ENCODE measurements at places on chromosomes 6 and 20.
A peak's percentile ranks its signal among the peaks of the same experiment; 100 is the strongest.

DNA sequence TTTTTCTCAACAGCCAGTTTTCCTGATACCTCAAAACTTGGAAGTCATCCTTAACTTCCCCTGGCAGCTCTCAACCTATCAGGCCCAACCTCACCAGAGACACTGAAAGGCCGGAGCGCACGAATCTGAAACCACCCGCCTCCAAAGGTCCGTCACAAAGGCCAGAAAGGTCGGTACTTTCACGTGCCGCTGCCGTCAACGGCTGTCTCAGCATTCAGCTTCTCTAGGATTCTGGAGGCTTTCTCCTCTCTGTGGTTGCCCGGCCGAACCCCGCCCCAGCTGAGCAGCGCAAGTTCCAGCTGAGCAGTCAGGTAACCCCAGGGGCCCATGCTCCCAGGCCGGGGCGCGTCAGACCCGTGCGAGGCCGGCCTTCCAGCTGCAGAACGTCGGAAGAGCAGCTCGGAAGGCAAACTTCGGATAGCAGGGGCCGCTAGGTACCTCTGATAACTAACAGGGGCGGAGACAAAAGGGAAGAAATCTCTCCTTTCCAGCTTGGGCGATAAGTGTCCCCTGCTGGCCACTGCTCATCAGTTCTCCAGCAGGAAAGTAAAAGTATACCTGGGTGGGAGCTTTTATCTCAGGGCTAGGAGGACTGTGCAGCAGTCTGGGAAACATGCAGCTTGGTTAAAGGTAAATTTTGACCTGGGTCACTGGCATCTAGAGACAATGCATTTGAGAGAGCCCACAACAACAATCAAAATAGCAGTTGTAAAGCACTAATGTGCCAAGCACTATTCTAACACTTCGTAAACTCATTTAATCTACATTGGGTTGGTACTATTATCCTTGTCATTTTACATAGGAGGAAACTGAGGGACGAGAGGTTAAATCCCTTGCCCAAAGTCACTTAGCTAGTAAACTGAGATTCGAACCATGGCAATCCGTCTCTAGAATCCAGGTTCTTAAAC is 16.1 kb downstream of the ZSCAN12 start:
- peak; percentile 62 for DNase-seq

- DNase-seq: no peak
These were observed 4.4 kb upstream of the C20orf144 start for GRCh38 chr20:33657704-33658095.

DNA sequence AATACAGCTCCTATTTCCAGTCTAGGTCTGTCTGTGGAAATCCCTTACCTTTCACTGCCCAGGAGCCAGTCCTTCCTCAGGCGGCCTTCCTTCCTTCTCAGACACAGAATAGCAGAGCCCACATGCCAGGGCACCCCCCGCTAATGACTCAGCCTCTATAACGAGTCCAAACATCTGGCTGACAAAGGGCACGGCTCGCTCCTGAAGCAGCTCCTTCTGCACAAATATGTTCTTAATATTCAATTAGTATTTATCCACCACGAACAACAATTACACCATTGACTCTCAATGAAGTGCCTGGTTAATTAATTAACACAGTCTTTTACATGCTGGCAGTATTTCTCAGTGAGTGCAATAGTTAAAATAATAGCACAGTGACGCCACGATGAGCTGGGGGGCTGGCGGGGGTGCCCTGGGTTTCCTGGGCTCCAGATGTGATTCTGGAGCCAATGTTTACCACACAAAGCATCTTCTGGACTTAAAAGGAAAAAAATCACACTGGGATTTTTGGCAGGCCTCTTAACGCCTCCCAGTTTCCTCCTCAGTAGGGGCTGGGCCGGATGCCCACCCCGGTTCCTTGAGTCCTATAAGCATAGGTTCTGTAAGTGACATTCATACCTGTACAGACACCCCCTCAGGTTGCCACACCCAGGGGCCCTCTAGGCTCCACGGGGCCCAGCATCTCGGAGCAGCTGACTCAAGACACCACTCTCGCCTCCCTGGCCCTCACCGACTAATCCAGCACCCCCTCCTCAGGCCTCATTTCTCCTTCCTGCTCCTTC is 158.6 kb upstream of the MLN start:
- DNase-seq: peak; percentile 14

GRCh38 chr6:88367248-88367647 is 201.1 kb upstream of the CNR1 start:
- DNase-seq: no peak

DNA sequence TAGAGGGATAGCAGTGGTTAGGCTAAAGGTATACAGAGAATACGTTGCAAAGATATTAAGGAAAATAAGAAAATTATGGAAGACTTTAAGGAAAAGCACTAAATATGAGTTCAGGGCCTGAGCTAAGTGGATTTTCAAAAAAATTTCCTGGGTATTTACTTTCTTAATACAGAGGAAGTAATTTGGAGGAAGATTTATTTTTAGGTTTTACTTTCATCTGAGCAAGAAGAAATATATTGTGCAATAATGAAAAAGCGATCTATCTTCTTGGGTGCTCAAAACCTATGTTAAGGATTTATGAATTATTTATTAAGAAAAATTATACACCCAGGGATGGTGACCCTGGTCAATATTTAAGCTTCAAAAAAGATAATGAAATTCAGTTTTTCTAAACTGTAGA is 224.7 kb downstream of the PLCB1 start:
- DNase-seq: no peak

GRCh38 chr6:39558079-39558478 is 167.1 kb downstream of the KIF6 start:
- no peak for DNase-seq

GRCh38 chr6:134161041-134161440 is 108.6 kb upstream of the SLC2A12 start:
- peak; percentile 39 for DNase-seq

DNA sequence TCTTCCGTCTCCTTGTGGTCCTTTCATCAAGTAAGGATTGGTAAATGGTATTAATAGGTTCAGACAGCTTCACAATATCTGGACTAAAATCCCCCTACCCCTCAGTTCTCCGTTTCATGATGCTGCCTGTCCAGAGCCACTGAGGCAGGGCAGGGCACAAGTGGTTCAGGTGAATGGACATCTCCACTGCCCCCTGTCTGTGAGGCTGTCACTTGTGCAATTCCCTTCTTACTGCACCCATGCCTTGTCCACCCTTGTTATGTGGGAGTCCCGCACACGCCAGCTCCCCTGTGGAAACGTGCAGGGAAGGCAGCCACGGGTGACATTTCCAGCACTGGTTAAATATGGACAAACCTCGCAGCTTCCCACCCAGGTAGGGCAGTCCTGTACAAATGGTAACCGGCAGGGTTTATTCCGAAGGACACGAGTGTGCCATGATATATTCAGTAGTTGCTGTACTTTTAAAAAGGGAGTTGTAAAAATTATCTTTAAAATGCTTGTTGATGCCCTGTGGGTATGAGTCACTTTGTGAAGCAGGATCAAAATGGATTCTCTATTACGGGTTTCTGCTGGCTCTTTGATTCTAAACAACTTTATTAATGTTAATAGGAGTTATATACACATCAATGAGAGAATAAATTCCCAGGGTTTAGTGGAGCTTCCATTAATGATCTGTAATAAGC is 73.5 kb downstream of the FYN start:
- DNase-seq: no peak

- no peak for DNase-seq
These were observed 620.5 kb downstream of the DOK5 start for GRCh38 chr20:55095745-55096400.

DNA sequence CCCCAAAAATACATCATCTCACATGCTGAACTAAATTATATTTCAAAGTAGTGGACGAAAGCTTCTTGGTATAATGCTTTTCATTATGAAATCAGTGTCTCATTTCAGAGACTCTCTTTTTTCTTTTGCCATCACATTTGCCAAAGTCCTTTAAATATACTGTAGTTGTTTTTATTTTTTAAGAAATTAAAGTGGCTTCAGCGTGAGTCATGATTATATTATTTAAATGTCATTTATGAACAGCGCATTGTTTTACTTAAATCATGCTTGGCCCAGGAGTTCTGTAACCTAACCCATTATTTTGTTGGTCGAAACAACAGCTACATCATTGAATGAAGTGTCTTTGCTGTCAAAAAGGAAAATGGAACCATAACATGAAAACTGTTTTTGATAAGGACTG is 100.9 kb downstream of the CD109 start:
- DNase-seq: no peak

DNA sequence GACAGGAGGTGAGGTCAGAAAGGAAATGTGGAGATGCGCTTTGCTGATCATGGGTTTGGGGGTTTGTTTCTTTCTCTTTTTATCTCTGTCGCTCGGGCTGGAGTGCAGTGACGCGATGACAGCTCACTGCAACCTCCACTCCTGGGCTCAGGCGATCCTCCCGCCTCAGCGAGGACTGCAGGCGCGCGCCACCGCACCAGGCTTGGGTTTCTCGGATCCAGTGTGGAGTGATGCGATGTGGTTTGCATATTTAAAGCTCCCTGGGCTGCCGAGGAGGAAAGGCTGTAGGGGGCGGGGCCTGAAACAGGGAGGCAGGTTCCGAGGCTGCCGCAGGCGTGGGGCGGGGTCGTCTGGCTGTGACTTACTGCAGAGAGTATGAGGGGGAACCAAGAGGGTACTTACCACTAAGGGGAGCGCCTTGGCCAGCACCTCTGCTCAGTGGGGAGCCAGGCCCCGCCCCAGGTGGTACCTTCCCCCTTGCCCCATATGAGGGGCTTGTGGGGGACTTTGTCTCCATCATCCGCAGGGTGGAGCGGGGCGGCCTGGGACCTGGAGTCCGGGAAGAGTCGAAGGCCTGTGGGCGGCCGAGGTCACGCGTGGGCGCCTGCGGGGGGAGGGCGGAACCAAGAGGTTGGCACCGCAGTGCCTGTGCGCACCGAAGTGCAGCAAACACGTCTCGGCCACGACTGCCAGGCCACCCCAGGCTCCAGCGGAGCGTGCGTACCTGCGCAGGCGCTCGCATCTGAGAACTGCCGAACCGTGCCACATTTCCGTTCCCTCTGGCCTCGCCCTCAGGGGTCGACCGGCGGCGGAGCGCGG is 12.7 kb upstream of the BAK1 start:
- no peak for DNase-seq

DNA sequence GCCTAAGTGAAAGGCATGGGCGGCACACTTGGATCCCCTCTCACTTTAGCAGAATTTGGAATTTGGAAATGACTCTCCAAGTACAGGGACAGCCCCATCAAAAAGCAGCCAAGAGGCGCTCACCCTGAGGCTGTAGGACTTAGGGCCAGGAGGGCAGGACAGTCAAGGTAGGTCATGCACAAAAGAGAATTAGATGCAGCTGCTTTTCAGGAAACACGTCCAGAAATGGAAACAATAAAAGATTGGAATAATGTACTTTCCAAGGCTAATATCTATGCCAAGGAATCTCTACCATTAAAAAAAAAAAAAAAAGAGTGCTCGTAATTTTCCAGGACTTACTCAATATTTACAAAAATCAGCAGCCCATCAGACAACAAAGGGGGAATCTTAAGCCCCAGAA is 19.9 kb downstream of the PREP start:
- DNase-seq: no peak

DNA sequence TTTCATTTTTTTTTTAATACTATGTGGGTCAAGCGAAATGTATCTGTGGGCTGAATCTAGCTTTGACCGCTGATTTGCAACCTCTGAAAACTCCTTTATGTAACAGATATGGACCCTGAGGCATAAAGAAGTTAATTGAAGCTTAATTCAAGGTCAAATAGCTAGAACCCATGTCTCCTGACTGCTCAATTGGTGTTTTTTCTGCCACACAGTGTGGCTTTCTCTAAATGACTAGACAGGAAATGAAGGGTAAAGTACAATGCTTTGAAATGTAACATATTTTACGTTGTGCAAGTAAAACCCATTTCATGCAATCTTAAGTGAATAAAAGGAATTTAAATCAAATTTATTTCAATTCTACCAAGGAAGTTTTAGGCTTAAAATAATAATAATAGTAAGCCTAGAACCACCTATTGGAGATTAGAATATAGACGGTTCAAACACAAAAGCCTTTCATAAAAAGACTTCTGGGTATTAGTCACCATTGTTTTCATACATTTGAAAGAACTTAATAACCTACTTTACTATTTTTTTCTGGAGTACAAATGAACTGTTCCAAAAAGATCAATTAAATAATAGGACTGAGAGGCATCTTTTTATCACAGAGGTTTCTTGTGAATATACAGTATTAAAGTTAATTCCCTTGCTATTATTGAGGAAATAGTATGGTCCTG is 279.8 kb downstream of the EPHA7 start:
- DNase-seq: no peak

DNA sequence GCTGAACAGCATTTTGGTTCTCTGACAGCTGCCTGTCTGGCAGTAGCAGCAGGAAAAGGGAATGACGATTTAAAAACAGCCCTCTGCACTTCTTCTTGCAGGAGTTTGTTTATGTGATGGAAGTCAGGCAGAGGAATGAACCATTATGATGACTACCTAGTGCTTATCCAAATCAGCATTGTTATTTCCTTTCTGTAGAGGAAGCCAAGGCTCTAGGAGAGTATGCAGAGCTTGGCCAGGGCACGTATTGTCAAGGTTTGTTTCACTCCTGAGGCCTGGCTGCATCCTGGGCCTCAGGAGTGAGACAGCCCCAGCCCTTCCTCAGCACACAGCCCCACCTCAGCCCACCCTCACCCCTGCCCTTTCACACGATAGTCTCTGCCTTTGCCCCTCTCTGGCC is 68.5 kb downstream of the FAM229B start:
- no peak for DNase-seq

- DNase-seq: no peak
These were observed 220.2 kb downstream of the UST start for GRCh38 chr6:148967011-148967520.

GRCh38 chr6:50457351-50457750 is 256.0 kb upstream of the TFAP2D start:
- DNase-seq: no peak

- no peak for DNase-seq
These were observed 541.7 kb upstream of the FLRT3 start for GRCh38 chr20:14879020-14879697.

DNA sequence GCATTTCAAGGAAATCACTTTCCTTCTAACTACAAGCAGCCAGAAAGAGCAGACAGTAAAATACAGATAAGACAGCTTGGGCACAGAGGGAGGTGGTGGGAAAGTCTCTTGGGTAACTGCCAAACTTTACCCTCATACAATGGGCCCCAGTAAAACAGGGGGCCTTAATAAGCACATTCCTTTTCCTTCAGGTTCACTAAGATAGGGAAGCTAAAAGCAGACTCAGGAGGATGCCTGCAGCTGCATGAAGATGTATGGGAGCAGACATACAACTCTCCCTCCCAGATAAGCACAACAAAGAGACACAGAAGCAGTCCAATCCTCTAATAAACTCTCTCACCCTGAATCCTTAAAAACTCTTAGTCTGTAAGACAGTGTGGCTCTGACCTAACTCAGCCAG is 49.0 kb downstream of the SIM1 start:
- DNase-seq: no peak

Data from HFFc6 (cell line).